Left kidney (tissue), 8 donors: ENCODE measurements at places on chromosomes 3 and 15.

DNA sequence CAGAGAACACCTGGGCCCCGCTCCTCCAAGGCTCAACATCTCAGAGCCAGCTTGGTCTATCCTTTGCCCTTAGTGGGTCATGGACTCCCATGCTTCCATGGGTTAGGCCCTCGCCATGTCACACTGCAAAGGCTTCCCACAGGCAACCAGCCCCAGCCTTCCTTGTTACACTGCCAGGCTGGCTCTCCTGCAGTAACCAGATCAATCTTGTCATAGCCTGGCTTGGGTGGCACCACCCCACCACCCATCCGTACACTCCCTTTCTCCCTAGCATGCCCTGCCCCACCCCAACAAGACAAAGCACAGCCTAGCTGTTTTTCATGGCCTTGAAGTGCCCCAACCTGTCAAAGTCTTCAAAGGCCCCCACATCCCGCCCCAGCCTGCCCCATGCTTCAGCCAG lies 30.5 kb downstream of the CA12 start:
- no peak for DNase-seq

DNA sequence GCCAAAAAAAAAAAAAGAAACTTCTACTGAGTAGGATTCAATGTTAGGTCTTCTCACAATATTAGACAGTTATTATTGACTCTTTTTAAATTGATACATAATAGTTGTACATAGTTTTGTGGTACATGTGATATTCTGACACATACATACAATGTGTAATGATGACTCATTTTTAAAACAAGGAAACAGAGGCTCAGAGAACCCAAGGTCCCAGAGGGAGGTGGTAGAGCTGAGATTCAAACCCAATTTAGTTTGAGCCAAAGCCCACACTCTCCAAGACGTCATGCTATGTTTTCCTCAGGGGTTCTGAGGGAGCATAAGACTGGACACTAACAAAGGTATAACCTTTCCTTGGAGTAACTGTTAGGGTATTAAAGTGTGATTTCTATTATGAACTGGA lies 40.6 kb downstream of the MYO5C start:
- DNase-seq: no peak

DNA sequence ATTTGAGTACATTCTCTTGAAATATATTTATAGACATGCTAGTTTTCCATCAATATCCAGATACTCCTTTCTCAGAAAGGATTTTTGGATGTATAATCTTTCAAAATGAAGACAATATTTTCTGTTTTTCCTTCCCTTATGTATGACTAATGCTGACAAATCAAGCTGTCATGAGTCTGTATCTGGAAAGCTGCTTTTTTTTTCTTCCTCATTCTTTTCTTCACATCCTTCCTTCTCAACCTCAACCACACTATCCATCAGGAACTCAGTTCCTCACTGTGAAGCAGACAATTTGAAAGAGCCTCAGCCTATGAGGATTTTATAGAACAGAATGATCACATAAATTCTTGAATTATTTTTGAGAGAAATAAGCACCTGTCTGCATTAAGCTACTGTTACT lies 335.9 kb upstream of the EPHA6 start:
- DNase-seq: no peak

DNA sequence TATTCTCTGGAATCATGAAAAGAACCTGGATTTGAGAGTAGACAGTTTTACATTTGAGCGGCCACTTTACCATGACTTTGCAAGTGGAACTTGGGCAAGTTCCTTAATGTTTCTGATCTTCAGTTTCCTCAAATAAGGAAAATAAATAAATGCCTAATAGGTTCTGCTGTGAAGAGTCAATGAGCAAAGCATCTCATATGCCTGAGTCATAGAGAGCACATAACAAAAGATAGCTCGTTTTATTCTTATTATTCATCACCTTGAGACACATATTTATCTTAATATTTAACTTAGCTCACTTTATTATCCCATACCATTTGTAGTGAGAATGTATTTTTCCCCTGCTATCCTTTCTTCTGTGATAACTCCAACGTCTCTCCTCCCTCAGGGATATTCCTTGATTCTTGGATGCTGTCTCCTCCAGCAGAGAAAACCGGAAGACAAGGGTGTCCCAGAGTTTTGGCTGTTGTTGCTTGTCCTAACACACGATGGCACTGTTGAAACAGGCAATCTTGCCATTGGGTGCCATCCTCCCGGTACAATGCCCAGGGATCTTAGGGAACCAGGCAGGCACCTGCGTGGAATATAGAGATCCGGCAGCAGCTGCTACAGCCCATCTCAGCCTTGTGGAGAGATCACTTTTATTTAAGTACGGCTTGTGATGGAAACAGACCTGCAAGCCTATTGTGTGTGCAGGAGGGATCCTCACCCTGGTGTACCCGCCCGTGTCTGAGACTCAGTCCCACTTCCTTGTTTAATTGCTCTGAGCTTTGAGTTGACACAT lies 33.3 kb upstream of the VPS33B start:
- peak; percentile 70 for DNase-seq

DNA sequence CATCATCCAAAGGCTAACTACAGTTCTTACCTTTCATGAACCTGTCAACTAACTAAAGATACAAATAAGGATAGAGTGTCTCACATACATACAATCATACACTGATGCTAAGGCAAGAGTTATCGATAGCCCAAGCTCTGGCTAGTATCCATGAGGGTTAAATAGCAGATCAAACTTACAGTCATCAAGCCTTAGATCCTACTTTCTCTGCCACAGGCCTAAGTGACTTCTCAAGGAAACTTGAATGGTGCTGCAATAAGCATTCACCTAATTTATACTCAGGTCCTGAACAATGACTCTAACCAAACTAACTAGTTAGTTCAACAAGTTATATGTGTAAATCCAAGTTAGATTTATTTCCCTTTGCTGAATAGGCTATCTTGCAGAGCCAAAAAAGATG lies 51.0 kb downstream of the ALDH1A2 start:
- DNase-seq: no peak

- DNase-seq: no peak
Observed at GRCh38 chr3:123653221-123653682, 68.4 kb upstream of the HACD2 start.

GRCh38 chr3:187066228-187066995 lies 72.9 kb downstream of the RPL39L start:
- no peak for DNase-seq
